Lower lobe of right lung (tissue), 2 donors: ENCODE measurements at places on chromosomes 1 and 21. TPM values are rescaled to one million over a fixed set of nuclear protein-coding genes. Genes with fewer than 3 reads are reported as not detected.

- no peak for DNase-seq
Measured at GRCh38 chr1:7943251-7943650, 2.6 kb upstream of the TNFRSF9 start.

DNA sequence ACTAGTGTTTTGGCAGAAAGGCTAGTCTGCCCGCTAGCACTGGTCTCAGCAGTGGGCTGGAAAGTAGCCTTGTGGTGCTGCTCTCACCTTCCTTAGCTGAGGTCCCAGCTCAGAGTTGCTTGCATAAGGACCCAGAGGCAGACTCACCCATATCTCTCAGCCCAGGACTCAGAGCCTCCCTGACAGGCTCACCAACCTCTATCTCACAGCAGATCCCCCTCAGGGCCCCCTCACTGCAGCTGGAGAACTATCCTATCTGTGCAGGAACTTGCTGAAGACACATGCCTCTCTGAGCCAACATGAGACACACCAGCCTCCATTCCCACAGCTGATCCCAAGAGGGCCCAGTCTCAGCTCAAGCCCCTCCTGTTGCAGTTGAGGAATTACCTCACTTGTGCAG is 82.6 kb downstream of the IARS2 start:
- DNase-seq, result no peak

DNA sequence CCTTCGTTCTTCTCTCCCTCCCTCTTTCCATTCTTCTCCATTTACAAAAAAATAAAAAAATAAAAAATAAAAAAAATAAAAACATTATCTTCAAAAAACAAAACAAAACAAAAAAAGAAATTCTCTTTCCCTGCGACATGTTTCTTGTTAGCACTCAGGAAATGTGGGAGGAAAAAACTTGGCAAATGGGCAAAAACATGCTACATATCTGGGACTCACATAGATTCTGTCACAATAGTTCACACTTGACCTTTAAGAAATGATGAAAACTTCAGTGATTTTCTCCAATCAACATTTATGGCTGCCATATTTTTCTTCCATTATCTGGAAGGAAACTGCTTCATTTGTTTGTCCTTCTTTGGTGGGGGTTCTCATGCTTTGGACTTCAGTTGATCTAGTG is 109.3 kb downstream of the PRKAB2 start:
- no peak for DNase-seq

DNA sequence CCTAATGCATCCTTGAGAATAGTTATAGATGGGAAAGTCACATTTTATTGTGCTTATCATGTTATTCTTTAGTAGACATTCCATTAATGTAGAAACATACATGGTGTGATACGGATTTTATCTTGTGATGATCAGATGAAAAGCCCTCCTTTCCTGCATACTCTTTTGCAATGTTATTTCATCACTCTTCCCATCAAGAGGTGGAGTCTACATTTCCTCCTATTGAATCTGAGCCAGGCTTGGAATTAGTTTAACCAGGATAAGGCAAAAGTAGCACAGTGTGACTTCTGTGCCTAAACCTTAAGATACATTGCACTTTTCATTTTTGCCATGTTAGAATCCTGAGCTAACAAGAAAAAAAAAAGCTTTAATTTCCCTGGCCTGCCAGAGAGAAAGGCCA is 393.7 kb upstream of the ST6GALNAC5 start:
- no peak for DNase-seq

- no peak for DNase-seq
Measured at GRCh38 chr1:53821380-53821779, 16.7 kb downstream of the NDC1 start.

DNA sequence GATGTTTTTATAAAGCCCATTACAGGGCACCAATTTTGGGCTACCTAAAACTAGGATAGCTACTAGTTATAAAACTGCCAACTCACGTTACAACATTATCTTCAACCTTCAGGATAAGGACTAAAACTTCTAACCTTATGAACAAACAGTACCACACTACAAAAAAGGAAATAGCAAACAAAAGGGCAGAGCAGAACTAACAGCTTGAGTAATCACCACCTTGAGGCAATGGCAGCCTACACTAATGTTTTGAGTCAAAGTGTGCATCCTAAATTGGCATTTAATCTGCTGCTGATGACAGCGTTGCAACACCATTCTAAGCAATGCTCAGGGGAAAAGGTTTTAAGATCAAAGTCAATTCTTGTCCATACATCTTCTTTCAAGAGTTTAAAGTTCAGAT is 27.2 kb downstream of the PTP4A2 start:
- DNase-seq, result no peak

GRCh38 chr1:69511426-69512192 is 56.1 kb upstream of the LRRC7 start:
- no peak for DNase-seq

DNA sequence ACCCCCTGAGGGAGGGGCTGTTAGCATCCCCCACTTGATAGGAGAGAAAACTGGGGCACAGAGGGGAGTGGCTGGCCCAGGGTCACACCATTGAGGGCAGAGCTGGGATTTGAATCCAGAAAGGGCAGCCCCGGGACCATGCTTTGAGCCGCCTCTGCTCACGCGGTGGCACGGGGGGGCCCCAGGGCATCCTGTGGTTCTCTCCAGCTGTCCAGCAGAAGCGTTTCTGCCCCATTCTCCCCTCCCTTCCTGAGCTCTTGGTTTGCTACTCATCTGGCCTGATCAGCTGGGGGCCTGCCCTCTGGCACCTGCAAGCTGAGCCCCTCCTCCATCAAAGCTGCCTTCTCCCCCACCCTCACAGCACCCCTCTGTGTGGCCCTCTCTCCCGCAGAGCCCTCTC is 37.5 kb downstream of the FBXO2 start:
- no peak for DNase-seq

- no peak for DNase-seq
Measured at GRCh38 chr1:163085041-163085903, 16.1 kb downstream of the RGS4 start.

- no peak for DNase-seq
Measured at GRCh38 chr1:25529518-25530185, 13.8 kb upstream of the LDLRAP1 start.

- no peak for DNase-seq
Measured at GRCh38 chr1:151692226-151692625, 24.4 kb downstream of the CELF3 start.

GRCh38 chr1:41830726-41831125 is 88.0 kb downstream of the HIVEP3 start:
- no peak for DNase-seq

GRCh38 chr1:193437785-193438184 is 251.4 kb upstream of the B3GALT2 start:
- DNase-seq, result no peak

GRCh38 chr1:38210021-38210894 is 163.7 kb upstream of the POU3F1 start:
- DNase-seq, result no peak

DNA sequence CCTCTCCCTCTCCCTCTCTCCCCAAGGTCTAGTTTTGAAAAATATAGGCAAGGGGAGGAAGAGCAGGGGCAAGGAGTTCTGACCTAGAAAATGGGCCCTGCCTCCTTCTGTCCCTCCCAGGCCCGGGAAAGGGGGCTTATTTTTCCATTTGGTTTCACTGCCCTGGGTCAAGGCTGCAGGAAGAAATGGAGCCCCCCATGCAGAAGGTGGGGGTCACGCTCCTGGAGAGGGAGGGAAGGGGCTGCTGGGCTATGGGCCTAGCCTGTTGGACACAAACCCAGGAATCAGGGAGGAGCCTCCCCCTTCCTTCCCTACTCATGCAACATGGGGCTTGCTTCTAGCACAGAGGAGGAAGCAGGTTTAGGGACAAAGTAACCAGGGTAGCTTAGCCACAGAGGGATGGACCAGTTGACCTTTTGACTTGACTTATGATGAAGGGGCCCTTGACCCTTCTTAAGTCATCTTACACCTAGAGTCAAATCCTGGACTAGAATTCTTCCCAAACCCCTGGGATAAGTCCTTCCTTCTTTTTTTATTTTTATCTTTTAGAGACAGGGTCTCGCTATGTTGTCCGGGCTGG is 70.4 kb upstream of the SSBP3 start:
- DNase-seq, result no peak

GRCh38 chr1:214044438-214045214 is 56.9 kb downstream of the PROX1 start:
- DNase-seq, result no peak

DNA sequence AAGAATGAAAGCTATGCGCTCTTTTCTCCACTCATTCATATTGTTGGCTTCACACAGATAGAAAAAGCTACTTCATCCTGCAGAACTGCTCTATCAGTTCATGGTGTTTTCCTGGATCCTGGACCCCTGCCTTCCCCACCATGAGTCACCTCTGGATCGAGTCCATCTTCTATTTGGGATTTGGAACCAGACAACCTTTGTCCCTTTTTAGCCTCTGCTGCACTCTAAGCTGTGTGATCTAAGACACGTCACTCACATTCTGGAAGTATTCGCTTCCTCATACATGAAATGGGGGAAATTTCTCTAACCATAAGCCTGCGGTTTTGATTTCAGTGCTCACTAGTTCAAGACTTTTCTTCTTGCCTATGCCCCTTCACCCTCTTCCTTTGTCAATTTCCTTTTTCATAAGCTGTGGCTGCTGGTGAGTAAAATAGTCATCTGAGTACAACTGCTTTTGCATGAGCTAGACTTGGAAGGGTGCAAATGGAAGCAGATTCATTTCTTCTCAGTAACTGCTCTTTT is 14.1 kb upstream of the DEGS1 start:
- DNase-seq, result no peak

DNA sequence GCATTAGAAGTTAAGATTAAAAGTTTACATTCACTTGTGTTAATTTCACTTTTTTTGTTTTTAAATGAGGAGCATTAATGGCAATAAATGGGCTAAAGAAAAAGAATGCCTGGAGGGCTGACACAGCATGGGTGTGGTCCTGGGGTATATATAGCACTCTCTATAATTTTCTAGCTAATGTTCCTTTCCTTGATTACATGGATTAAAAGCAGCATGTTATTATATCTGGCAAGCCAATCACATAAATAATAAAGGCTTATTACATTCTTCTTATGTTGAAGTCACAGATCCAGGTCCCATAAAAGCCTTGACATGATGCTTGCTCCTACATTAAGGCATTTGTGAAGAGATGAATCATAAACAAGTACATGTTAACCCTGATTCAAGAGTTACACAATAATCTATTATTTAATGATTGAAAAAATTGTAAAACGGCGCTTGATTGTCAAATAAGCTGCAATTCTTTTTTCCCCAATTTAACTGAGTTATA is 91.4 kb downstream of the LYPLAL1 start:
- no peak for DNase-seq

- DNase-seq, result no peak
Measured at GRCh38 chr1:42152907-42153600, at the start of gene GUCA2B. GUCA2B (plus strand) TSS chr1:42153410; CDS start chr1:42153451, 41 bp downstream.

DNA sequence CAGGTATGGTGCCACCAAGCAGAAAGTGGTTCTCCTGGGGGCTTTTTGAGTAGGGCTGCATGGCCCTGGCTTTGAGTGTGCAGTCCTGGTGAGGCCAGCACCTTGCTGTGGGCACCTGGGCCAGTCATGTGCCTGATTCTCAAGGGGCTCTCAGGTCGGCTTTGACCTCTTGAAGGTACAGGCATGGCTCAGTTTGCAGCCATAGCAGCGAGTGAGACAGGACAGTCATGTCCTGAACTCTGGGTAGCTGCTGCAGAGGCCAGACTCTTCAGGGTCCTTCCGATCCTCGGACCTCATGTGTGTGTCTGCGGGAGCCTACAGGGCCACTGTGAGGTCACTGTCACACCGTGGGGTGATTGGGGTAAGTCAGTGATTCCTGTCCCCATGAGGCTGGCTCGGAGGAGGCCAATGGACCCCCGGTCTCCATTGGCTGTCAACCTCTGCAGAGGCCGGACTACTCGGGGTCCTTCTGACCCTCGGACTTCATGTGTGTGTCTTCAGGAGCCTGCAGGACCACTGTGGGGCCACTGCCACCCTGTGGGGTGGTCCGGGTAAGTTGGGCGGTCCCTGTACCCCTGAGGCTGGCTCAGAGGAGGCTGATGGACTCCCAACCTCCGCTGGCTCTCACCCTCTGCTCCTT is 95.2 kb upstream of the C1orf174 start:
- no peak for DNase-seq

DNA sequence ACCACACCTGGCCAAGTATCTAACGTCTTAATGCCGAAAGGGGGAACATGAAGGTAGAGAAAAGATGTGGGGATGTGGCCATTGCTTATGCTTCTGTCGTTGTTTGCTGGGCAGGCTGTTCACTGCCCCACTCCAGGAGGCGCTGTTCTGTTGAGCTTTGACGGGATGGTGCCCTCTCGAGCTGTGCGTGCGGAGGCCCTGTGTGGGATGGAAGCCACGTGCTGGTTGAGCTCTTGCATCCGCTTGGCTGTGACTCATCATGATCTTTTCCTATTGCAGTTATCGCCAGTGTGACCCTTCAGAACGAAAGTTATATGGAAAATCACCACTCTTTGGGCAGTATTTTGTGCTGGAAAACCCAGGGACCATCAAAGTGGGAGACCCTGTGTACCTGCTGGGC is 26.3 kb downstream of the MTARC1 start:
- DNase-seq, result no peak

DNA sequence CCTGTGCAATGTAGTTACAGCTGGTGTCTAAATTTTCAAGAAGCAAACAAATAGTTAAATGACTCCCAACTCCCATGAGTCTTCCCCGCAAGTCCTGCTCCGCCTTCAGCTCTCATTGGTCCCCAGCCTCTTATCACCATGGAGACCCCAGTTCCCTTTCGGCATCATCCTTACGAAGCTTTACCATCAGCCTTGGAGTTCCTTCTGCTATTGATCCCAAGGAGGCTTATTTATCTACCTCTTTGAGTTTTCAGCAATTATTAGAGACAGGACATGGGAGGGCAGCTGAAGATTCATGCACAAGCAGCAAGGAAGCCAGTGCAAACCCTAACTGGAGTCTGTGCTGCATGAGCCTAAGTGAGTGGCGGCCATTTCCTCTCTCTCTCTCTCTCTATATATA is 12.3 kb downstream of the KCNA2 start:
- DNase-seq, result no peak

DNA sequence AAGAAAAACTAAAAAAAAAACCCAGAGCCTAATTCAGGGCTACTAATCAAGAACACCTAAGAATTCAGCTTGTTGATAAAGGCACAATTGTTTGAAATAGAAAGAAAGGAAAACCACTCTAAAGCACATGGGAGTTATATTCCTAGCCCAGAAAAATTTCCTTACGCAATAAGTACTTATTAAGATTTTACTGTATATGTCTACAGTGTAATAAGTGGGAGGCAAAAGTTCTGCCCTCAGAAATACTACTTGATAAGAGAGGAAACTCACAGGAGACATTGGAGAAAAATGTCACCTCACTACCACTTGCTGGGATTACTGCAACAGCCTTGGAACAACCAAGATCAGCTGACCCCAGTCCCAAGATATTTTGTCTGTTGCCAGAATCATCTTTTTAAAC is 66.1 kb downstream of the IARS2 start:
- DNase-seq, result no peak

Gene KCNA2
- total RNA-seq, result 0.77 TPM

Gene ESPN
- 8.3 TPM for total RNA-seq

Gene SPATA46
- total RNA-seq, result not detected

Gene MPC2
- 49.6 TPM for total RNA-seq

Gene DMRTA2
- total RNA-seq, result not detected

Gene ALX3
- total RNA-seq, result not detected

Gene OR10J1
- not detected for total RNA-seq

Gene LCE3D
- not detected for total RNA-seq

Gene LCE6A
- total RNA-seq, result not detected

Gene TNFRSF4
- total RNA-seq, result 3.0 TPM

Gene PLPPR4
- 1.7 TPM for total RNA-seq

Gene SYT14
- total RNA-seq, result not detected

Gene KCND3
- 5.5 TPM for total RNA-seq

Gene SORT1
- 178 TPM for total RNA-seq

Gene LCE2B
- not detected for total RNA-seq
